Astrocyte of the spinal cord (primary cell): ENCODE measurements at places on chromosomes 6 and 20.
A peak's percentile ranks its signal among the peaks of the same experiment; 100 is the strongest.

DNA sequence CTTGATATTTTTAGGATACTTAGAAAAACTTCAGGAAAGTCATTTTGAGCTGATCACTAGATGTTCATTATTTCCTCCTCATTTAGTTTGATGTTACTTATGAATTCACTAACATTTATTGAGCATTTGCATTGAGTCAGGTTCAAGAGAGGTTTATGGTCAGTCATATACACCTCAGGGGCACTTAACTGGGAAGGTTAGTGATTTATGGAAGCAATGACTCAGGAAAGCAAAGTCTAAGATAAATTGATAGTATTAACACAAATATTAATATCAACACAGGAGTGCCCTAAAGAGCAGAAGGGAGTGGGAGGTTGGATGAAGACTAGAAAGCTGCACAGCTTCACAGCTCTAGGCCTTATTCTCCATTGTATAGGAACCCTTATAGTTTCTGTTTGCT, 177.0 kb upstream of the TNFAIP3 start:
- DNase-seq: no peak

DNA sequence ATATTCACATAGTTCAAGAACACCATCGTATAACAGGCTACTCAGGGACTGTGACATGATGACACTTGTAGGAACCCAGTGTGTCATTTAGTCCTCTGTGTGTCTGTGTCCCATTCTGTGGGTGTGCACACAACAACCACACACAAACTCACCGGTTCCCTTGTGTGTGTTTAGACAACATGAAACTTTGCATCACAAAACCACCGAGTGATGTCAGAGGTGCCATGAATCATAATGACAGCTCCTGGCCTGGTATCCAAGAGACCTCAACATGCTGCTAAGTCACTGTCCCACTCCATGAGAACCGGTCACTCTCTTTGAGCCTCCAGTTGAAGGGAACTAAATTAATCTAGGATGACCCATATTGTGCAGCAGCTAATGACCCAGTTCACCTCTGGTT, 421.3 kb downstream of the PREX1 start:
- no peak for DNase-seq

DNA sequence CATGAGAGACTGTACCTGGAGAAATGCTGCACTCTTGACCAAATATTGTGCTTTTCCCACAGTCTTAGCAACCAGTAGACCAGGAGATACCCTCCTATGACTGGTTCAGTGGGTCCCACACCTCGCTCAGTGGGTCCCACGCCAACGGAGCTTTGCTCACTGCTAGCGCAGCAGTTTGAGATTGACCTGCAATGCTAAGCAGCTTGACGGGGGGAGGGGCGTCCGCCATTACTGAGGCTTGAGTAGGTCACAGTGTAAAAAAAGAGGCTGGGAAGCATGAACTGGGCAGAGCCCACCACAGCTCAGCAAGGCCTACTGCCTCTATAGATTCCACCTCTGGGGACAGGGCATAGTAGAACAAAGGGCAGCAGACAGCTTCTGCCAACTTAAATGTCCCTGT, 49.0 kb upstream of the HIVEP2 start:
- DNase-seq: no peak

- DNase-seq: peak; percentile 42
Measured at GRCh38 chr6:53119772-53120409, 28.8 kb downstream of the GCM1 start.

GRCh38 chr6:87959083-87959482, 88.6 kb upstream of the SPACA1 start:
- no peak for DNase-seq

GRCh38 chr20:8344631-8345030, 212.6 kb downstream of the PLCB1 start:
- no peak for DNase-seq

- no peak for DNase-seq
Measured at GRCh38 chr6:48834706-48835105, 628.3 kb downstream of the MMUT start.

DNA sequence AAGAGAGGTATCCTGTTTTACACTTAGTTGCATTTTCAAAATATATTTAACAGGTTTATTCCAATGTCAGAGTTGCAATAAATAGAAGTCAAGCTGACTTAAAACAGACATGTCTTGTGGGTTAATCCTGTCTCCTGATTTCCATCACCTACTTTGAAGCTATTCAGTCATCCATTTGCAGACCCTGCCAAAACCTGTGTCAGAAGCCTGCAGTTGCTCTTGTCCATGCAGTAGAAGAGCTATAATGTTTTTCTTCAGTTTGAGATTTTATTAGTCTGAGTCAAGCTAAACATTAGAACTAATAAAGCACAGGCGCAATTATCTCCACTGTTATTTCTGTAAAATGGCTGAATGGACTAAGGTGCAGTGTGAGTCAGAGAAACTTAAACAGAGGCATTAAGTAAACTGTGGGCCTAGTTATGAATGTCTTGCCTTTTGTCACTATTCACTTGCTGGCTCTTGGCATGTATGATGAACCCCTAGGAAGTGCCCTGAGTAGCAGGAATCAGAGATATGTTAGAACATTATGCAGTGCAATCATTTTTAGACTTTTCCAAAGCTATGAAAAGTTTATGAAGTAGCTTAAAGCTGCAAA, 11.0 kb upstream of the HDGFL1 start:
- no peak for DNase-seq

GRCh38 chr20:33917831-33918525, 75.7 kb upstream of the RALY start:
- DNase-seq: no peak

GRCh38 chr6:132734694-132735236, 20.9 kb upstream of the VNN1 start:
- no peak for DNase-seq

DNA sequence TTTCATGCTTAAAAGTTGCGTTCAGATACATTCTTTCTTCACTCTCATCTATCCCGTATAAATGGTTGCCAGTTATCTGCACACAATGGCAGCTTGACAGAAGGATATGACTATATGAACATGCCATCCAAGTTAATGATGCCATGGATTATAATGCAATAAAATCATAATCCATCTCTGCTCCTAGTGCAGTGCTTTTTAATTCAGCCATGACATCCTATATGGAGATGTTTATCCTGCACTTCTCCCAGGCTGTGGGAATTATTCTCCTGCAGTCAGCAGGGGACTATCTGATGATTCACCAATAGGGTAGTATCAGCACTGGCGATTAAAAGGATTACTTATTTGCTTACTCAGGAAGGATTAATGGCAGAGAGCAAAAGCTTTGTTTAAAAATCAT, 273.8 kb downstream of the SAMD5 start:
- DNase-seq: peak; percentile 54

- no peak for DNase-seq
Measured at GRCh38 chr20:24488800-24489175, 19.4 kb downstream of the SYNDIG1 start.

GRCh38 chr20:2219481-2220006, 76.3 kb upstream of the TGM3 start:
- DNase-seq: no peak

- no peak for DNase-seq
Measured at GRCh38 chr6:46240866-46241565, 70.2 kb upstream of the ENPP5 start.

DNA sequence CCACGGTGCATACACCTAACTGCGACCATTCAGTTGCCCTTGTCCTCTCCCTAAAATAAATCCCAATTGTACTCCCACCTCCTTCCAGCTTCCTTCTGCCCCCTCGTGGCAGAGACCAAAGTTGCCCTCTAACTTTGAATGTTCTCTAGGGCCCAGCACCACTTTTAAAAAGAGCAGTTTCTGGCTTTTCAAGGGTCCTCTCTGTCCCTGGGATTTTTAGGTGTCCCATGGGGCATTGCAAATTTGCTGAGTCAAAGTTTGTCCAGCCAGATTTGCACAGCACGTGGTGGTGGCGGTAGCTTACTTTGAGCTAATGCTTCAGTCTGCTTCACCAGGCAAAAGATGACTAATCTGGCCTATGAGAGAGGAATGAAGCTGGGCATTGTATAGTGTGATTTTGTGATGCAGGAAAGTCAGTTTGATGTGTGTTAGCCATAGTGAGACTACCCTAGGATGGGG, 100.2 kb downstream of the PERP start:
- DNase-seq: peak; percentile 33

DNA sequence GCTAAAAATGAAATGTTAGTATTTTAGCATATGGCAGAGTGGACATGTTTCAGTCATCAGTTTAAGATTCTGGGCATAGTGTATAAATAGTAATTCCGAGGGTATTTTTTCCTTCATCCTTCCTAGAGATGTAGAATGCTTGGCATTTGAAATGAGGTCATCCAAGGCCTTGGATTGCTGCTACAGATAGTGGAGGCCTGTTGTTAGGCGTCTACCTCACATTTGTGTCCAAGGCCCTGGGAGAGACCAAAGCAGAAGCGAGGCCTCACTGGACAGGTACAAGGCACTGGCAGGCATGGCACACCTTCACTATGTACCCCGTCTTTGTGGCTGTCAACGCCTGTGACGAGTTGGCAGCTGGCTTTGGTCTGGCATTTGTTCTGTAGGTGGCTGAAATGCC, 58.0 kb downstream of the DTD1 start:
- no peak for DNase-seq

DNA sequence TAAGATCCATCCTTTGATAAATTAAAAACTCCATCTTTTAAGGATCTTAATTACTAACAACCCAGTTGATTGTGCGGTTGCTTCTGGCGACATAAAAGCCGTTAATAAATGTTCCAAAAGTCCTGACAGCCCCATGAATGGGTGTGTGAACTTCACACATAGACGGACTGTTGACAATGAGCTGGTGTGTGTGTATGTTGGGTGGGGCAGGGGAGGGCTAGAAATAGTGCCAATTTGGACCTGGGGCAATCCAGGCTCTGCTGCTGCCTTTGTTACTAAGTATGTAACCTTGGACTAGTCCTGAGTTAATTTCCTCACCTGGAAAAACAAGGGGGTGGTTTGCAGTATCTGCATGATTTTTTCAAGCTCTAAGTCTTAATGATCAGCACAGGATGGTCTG, 4.2 kb downstream of the MAS1 start:
- no peak for DNase-seq

DNA sequence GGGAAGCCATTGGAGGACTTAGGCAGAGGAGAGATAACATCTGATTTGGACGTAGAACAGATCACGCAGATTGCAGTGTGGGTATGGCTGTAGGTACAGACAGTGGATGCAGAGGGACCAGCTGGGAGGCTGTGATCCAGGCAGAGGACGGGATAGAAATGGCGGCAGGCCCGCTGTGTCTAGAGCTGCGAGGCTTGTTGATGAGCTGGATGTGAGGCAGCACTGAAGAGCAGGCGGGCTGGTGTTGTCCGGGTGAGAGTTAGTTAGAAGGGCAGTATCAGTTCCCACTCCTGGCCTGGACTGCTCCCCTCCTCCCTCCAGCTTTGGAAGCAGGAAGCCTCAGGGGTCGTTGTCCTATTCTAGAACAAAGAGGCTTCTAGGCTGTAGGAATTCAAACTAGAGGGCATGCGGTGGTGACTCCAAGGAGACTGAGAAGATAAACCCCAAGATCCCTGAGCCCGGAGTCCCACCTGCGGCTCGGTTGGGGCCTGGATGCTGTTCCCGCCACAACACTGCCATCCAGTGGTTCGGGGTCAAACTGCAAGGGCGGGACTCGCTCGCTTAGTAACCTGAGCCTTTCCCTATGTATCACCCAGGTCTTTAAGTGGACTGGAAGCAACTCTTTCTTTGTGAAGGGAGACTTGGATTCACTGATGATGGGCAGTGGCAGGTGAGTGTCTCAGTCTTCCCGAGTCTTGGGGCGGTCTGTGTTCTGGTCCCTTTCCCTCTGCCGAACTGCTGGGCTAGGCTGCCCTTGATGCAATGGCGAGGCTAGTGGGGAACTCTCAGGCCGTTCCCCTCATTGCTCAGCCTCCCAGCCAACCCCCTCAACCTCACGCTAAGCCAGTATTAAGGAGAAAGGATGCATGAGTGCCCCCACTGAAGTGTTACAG, 11.2 kb downstream of the TLDC2 start:
- peak; percentile 78 for DNase-seq

- no peak for DNase-seq
Measured at GRCh38 chr6:51737580-51738360, 349.6 kb downstream of the PKHD1 start.

GRCh38 chr6:104862456-104862855, 2.7 kb upstream of the HACE1 start:
- DNase-seq: peak; percentile 36

DNA sequence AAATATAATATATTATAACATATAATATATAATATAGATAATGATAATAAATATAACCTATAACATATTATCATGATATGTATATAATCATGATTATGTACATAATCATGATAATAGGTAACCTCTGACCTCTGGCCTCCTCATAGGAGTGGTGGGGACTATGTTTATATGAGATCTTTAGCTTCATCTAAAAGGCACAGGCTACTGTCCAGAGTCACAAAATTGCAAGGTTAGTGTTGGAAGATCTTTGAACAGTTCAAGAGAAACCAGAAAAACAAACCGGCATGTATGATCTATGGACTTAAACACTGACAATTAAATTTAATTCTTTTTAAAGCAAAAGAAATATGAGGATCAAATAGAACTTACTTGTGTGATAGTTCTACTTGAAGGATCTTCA, 55.7 kb upstream of the TINAG start:
- DNase-seq: no peak

- no peak for DNase-seq
Measured at GRCh38 chr20:49851231-49851705, 38.6 kb downstream of the SLC9A8 start.

DNA sequence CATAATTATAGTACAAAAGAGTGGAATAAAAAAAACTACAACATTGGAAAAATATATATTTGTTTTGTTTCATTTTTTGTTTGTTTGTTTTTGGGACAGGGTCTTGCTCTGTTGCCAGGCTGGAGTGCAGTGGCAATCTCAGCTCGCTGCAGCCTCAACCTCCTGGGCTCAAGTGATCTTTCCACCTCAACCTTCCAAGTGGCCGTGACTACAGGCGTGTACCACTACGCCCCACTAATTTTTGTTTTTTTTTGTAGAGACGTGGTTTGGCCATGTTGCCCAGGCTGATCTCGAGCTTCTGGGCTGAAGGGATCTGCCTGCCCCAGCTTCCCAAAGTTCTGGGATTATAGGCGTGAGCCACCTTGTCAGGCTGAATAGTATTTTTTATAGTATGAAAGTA, 41.4 kb upstream of the SH3BGRL2 start:
- no peak for DNase-seq

GRCh38 chr6:160634706-160635105, 29.4 kb downstream of the LPA start:
- no peak for DNase-seq

GRCh38 chr6:24504649-24505586, 10.1 kb downstream of the ALDH5A1 start:
- DNase-seq: no peak

DNA sequence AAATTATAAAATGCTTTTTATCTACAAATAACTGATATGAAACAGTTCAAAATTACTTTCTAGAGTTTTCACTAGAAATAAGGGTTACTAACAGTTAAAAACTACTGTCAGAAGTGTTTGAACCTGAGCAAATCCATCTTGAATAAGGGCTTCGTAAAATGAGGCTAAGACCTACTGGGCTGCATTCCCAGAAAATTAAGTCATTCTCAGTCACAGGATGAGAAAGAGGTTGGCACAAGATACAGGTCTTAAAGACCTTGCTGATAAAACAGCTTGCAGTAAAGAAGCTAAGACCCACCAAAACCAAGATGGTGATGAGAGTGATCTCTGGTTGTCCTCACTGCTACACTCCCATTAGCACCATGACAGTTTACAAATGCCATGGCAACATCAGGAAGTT, 93.7 kb downstream of the PLG start:
- peak; percentile 0 for DNase-seq

GRCh38 chr20:50924261-50924920, 6.8 kb downstream of the ADNP start:
- DNase-seq: no peak
